ENCODE measurements at places on chromosomes 4 and X.

DNA sequence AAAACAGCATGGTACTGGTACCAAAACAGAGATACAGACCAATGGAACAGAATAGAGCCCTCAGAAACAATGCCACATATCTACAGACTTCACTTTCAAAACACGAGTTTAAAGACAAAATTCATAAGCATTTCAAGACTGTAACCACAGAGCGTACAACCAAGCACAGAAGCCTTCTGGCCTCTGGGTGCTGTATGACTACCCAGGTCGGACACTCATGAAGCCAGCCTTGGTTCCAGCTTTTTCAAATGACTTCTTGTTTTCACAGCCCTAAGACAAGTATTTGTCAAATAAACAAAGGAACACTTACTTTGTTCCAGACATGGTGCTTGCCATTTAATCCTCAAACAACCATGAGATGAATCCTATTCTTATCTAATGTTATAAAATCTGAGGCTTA, 536.1 kb upstream of the NR3C2 start:
- no peak for DNase-seq

- DNase-seq, result no peak
Observed at GRCh38 chr4:69843932-69844331, 16.0 kb downstream of the SULT1E1 start.

- DNase-seq, result peak; percentile 57
Observed at GRCh38 chrX:39896951-39897740, 200.6 kb downstream of the BCOR start.

- DNase-seq, result no peak
Observed at GRCh38 chrX:95728446-95728845, 956.2 kb upstream of the DIAPH2 start.

- peak; percentile 90 for DNase-seq
Observed at GRCh38 chrX:115690511-115691216, 129.7 kb downstream of the PLS3 start.

DNA sequence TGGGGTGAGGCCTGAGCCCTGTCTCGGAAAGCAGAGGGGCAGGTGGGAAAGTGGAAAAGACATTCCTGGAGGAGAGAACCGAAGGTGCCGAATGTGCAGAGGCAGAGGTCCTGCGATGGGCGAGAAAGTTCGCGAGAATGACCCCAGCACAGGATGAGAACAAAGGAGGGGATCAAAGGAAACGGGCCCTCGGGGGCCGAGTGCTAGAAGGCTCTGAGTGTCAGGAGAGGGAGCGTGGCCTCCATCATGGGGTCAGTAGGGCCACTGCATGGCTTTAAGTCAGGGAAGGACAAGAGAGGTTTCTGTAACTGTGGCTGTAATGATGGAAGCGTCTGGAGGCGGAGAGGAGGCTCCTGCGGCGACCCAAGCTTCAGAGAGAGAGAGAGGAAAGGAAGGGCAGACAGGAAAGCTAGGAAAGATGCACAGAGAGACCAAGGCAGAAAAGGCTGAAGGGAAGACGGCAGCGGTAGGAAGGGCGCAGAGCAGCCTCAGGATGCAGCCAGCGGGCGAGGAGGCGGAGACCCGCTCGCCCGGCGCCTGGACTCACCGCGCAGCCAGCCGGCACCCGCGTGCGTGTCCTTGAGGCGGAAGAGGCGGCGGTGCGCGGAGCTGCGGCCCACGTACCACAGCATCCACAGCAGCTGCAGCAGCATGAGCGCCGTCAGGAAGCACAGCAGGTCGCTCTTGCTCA, 669 bp downstream of the OTOP1 start:
- DNase-seq, result peak; percentile 31
